ENCODE measurements at places on chromosomes 2 and 18. TPM values are rescaled to one million over a fixed set of nuclear protein-coding genes. Genes with fewer than 3 reads are reported as not detected.

The PID1 gene
- total RNA-seq, result 12.5 TPM

The SKA1 gene
- 1.5 TPM for total RNA-seq

- DNase-seq, result no peak
- no peaks in the 10 kb centered on the region for H3K36me3 ChIP-seq
- no peaks in the 10 kb centered on the region for H3K27me3 ChIP-seq
- H3K4me3 ChIP-seq, result no peak overlapping the region
Measured at GRCh38 chr2:727071-727470, 49.9 kb upstream of the TMEM18 start.

DNA sequence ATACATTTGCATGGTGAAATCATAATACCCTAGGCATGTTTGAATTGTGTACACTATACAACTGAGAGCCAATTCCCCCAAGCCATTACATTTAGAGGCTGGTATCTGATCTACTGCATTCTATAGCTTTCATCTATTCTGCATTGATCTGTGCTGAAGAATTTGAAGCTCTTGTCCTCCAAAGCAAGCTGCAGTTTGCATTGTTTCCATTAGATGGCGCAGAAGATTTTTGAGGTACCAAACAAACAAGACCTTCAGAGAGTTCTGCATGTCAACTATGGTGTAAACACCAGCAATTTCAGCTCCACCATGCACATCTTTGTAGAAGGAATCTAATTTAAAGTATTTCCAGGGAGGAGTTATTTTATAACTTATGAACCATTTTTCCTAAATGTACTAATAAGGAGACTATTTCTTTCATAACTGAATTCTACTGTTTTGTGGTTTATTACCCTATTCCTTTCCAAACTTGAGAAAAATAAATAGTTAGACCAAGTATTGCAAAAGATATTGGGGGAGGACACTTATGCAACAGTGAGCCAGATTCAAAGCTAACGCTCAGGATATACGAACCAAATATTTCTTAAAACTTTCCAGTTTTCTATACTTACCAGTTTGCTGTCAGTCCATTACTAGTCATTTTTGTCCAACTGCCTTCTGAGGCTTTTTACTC lies 761.8 kb upstream of the ACVR2A start:
- peaks cover 15% of the 10 kb centered on the region for H3K4me1 ChIP-seq
- DNase-seq, result no peak
- H3K4me3 ChIP-seq, result no peak overlapping the region
- no peaks in the 10 kb centered on the region for H3K27me3 ChIP-seq
- H3K27ac ChIP-seq, result no peak overlapping the region

The KIDINS220 gene
- total RNA-seq, result 38.8 TPM

The SPDYA gene
- 0.97 TPM for total RNA-seq

- peaks cover 39% of the 10 kb centered on the region for H3K27me3 ChIP-seq
- no peak overlapping the region for H3K27ac ChIP-seq
- no peak overlapping the region for H3K4me3 ChIP-seq
- no peaks in the 10 kb centered on the region for H3K36me3 ChIP-seq
- no peak for DNase-seq
- no peaks in the 10 kb centered on the region for H3K4me1 ChIP-seq
Measured at GRCh38 chr2:237431372-237431771, 17.4 kb upstream of the COL6A3 start.

The AQP4 gene
- not detected for total RNA-seq

DNA sequence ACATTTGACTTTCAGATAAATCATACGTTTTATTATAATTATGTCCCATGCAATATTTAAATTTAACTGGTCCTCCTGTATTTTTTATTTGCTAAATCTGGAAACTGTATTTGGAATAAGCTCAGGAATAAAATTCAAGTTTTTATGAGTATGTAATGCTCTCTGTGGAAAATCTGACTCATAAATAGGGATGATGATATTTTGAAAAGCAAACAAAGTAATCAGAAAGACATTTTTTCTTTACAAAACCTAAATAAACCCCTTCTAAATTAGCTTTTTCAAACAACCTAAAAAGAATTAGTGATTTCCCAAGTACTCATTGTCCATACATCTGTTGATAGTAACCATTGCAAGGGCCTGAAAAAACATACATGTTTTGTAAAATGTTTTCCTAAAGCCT lies 41.1 kb downstream of the ASB1 start:
- H3K36me3 ChIP-seq, result no peaks in the 10 kb centered on the region
- H3K27ac ChIP-seq, result no peak overlapping the region
- H3K4me3 ChIP-seq, result no peak overlapping the region
- DNase-seq, result no peak

DNA sequence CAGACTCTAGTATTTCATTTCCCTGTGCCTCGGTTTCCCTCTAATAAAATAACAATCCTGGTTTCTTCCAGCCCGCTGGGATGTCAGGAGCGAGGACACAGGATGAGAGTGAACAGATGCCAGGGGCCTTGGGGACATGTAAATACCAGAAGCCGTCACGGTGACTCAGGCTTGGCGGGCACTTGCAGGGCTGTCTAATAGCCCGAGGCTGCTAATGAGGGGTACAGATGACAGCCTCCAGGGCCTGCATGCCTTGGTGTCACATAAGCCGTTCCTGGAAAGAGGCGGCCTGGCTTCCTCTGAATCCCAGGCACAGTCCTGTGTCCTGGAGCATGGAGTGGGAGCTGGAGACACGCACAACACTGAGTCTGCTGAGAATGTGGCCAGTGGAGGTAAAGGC lies 28.2 kb downstream of the HS1BP3 start:
- peaks cover 67% of the 10 kb centered on the region for H3K4me1 ChIP-seq
- H3K27ac ChIP-seq, result no peak overlapping the region
- no peaks in the 10 kb centered on the region for H3K27me3 ChIP-seq
- no peak for DNase-seq
- no peak overlapping the region for H3K4me3 ChIP-seq

The SIX3 gene
- total RNA-seq, result not detected

The NETO1 gene
- total RNA-seq, result not detected

The EFHD1 gene
- total RNA-seq, result 1.2 TPM

The SRD5A2 gene
- total RNA-seq, result not detected

The CREG2 gene
- 2.5 TPM for total RNA-seq

DNA sequence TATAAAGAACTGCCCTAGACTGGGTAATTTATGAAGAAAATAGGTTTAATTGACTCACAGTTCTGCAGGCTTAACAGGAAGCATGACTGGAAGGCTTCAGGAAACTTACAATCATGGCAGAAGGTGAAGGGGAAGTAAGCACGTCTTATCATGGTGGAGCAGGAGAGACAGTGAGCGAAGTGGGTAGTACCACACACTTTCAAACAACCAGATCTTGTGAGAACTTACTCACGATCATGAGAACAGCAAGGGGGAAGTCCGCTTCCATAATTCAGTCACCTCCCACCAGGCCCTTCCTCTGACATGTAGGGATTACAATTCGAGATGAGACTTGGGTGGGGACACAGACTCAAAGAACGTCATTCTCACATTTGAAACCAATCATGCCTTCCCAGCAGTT lies 260.1 kb upstream of the FAM98A start:
- no peaks in the 10 kb centered on the region for H3K4me1 ChIP-seq
- H3K4me3 ChIP-seq, result no peak overlapping the region
- H3K36me3 ChIP-seq, result no peaks in the 10 kb centered on the region
- DNase-seq, result no peak

DNA sequence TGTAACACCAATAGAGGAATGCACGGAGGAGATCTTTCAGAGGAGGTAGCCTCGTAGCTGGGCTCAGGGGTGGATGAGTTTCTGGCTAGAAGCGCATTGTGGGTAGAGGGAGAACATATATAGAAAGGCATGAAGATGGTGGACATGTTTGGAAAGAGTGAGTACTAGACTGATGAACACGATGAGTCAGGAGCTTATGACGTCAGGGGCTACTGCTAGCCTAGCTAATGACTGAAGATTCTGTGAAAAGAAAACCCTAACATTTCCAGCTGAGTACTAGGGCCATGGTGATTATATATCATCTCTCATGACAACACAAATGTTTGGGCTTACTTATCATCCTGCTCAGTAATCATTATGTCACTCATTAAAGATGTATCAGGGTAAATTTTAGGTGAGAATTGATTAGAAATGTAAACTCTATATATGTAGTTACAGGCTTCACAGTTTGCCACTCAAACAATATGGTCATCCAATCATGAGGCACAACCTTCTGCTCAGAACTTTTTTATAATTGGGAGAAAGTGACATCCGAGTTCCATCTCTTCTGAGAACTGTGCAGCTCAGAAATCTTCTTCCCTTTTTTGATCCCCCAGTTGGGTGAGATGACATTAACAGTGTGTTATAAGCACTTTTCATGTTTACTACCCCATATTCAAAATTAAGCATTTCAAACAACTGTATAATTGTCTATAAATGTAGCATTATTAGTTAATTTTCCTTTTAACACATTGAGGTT lies 22.2 kb upstream of the IL1RN start:
- no peaks in the 10 kb centered on the region for H3K4me1 ChIP-seq
- no peaks in the 10 kb centered on the region for H3K36me3 ChIP-seq
- H3K27ac ChIP-seq, result no peak overlapping the region
- DNase-seq, result no peak

GRCh38 chr2:17538022-17538843 lies 2.3 kb upstream of the VSNL1 start:
- H3K27me3 ChIP-seq, result no peaks in the 10 kb centered on the region
- no peak for DNase-seq
- peak overlapping the region; percentile 88 for H3K27ac ChIP-seq
- H3K4me3 ChIP-seq, result peak overlapping the region; percentile 42
- no peaks in the 10 kb centered on the region for H3K36me3 ChIP-seq

- no peak for DNase-seq
- no peaks in the 10 kb centered on the region for H3K36me3 ChIP-seq
- no peak overlapping the region for H3K27ac ChIP-seq
- H3K27me3 ChIP-seq, result no peaks in the 10 kb centered on the region
- no peaks in the 10 kb centered on the region for H3K4me1 ChIP-seq
Measured at GRCh38 chr2:224134003-224134734, 95.1 kb upstream of the SERPINE2 start.

DNA sequence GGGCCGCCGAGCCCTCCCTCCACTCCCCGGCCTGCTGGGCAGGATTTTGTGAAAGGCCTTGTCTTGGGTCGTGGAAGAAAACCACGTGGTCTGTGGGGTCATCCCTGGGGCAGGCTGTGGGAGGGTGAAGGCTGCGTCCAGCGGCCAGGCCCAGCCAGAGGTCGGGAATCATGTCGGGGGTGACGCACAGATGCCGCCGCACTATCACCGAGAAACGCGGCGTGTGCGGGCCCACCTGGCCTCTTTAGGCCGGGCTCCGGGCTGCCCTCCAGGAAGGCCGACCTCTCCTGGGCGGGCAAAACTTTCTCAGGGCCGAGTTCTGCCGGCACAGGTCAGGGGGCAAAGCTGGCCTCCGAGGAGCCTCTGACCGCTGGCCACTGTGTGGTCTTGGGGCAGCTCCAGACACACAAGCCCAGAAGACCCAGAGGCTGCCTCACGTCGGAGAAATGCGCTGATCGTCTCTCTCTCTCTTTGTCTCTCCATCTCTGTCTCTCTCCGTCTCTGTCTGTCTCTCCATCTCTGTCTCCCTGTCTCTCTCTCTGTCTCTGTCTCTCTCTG lies 28.4 kb downstream of the NFATC1 start:
- H3K27ac ChIP-seq, result no peak overlapping the region
- DNase-seq, result no peak
- no peaks in the 10 kb centered on the region for H3K36me3 ChIP-seq
- no peak overlapping the region for H3K4me3 ChIP-seq
- H3K4me1 ChIP-seq, result peaks cover 35% of the 10 kb centered on the region

DNA sequence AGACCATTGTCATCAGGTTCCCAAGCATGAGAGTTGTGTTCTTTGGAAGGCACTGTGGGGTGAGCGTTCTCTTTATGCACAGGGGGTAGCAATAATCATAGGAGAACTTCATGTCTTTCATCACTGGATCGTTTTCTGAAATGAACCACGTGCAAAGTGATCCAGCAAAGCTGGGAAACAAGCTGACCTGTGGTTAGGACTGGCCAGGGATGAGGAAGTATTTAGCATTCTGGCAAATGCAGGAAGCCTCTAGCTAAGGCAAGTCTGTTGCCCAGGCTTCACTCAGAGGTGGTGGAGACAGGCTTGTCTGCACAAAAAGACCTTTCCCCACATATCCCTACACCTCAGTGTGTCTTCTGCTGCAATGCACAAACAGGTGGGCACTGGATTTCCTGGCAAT lies 58.6 kb downstream of the MMADHC start:
- no peak overlapping the region for H3K27ac ChIP-seq
- H3K4me1 ChIP-seq, result no peaks in the 10 kb centered on the region
- H3K36me3 ChIP-seq, result no peaks in the 10 kb centered on the region
- no peak for DNase-seq

GRCh38 chr2:143881246-143881645 lies 638.7 kb downstream of the ZEB2 start:
- no peaks in the 10 kb centered on the region for H3K4me1 ChIP-seq
- no peak overlapping the region for H3K27ac ChIP-seq
- H3K27me3 ChIP-seq, result no peaks in the 10 kb centered on the region
- DNase-seq, result no peak

DNA sequence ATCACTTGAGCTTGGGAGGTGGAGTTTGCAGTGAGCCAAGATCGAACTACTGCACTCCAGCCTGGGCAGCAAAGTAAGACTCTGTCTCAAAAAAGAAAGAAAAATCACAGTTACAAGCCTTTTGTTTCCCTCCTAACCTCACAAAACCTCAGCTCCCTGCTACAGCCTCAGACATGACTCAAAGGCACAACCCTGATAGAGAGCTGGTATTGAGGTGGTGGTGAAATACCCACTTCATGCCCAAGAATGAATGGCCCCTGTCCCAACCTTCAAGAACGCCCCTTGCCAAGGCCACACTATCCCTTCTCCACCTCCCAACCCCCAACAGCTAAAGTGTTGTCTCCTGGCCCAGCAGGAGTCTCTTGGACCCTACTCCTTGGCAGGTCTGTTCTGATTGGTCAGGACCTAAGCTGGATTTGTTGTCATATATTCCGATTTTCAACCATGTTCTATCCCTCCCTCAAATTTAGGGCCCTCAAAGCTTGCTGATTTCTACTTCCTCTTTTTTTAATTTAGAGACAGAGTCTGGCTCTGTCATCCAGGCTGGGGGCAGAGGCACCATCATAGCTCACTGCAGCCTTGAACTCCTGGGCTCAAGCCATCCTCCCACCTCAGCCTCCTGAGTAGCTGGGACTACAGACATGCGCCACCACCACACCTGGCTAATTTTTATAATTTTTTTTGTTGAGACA lies 61.9 kb upstream of the BZW1 start:
- H3K4me1 ChIP-seq, result peaks cover 2% of the 10 kb centered on the region
- H3K4me3 ChIP-seq, result no peak overlapping the region
- H3K27ac ChIP-seq, result no peak overlapping the region
- no peak for DNase-seq
- no peaks in the 10 kb centered on the region for H3K27me3 ChIP-seq
